ENCODE measurements at places on chromosomes 7 and 10.
A peak's percentile ranks its signal among the peaks of the same experiment; 100 is the strongest.

DNA sequence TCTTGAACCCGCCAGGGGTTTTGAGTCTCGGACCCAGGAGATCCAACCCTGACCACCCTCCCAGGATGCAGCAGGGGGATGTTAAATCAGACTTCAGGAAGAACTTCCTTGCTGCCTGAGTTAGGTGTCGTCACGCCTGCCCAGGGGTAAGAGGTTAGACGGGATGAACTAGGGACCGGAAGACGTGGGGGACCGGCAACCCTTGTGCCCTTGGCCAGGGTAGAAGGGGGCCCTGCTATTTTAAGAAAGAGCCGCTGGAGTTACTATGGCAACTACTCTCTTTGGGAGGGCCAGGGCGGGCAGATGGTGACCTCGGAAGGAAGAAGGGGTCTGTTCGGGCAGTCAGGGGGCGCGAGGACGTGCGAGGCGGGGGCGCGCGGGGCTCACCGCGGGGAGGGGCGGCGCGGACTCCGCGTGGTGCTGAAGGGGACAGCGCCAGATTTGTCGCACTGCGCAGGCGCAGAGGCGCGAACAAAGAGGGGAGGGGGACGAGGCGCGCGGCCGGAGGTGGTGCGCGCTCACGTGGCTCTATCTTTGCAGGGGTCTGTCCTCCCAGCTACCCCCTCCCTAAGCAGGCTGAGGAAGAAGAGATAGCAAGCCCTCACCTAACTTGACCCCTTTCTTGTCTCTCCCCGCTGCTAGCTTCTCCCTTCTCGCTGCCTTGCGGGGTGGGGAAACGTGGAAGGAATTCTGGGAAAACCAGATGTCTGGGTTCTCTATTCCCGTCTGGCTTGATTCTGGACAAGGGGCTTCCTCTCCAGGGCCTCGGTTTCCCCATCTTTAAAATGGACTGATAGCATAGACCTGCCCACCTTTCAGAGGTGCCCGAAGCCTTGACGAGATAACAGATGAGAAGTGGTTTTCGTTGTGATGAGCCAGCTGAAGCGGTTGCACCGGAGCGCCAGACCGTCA is 940 bp upstream of the PSD start:
- DNase-seq: peak; percentile 42

DNA sequence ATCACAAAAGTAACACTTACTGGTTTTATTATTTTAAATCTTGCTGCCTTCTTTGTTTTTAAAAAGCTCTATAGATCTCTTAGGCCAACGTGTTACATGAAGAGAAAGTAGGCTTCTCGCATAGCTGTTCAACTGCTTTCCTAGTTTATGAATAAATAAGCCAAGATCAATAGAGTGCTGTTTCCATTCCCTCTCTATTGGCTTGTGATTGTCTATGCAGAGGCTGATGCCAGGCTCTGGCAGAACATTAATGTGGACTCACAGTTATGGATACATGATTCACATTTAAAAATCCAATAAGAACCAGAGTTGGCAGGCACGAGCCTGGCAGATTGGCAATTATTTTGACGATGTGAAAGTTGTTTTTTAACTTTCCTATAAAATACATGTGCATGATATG is 137.5 kb downstream of the GNAT3 start:
- DNase-seq: no peak

GRCh38 chr7:41996381-41997035 is 240.5 kb downstream of the GLI3 start:
- no peak for DNase-seq

- no peak for DNase-seq
Observed at GRCh38 chr7:34048445-34048844, 143.1 kb downstream of the BMPER start.

DNA sequence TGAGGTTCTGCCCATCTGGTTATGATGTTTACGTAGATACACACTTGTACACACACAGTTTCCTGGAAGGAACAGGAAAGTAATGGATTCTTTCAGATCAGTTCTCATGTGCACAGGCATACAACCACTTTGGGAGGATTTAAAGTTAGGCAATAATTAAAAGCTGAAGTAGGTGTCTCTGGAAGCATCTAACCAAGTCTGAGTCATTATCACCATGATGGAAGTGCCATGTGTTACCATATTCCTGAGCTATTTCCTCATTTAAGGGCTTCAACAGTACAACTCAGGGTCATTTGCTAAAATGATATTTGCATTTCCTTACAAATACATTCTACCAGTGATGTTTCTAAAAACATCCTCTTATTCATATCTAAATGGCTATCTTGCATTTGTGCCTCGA is 41.4 kb upstream of the BET1 start:
- no peak for DNase-seq

GRCh38 chr7:29457141-29457561 is 106.5 kb upstream of the PRR15 start:
- no peak for DNase-seq

GRCh38 chr10:43966571-43966965 is 317.9 kb upstream of the ZNF32 start:
- DNase-seq: no peak

DNA sequence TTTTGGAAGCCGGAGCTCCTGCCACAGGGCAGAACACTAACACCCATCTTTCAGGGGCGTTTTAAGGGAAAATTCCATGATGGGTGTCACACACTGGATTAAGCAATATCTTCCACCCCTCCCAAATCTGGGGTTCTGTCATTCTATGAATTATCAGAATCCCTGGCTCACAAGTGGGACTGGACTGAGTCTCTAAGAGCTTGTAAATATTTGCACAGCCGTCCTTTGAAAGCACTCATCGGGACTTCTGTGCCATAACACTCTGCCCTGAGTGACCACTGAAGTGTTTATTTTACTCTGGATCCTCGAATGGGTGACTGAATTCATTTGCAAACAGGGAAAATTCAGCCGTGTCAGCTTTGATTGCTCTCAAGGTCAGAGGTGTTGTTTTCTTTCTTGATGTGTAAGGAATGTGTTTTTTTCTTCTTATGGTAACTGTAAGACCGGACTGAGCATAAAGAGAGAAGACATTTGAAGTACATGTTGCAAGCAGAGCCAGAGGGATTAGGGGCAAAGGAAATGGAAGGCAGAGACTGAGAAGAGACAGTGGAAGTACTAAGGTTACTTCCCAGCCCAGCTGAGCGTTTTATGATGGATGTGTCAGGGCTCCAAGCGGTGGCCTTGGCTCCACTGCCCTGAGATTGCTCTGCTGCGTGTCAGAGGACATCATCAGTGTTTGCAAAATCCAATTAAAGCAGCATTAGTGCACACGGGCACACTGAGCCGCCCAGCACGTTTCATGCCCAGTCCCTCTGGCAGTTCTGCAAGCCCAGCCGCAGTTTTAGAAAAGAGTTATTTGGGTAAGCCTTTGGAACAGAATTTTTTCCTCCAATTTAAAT is 17.7 kb upstream of the GTPBP4 start:
- DNase-seq: no peak

DNA sequence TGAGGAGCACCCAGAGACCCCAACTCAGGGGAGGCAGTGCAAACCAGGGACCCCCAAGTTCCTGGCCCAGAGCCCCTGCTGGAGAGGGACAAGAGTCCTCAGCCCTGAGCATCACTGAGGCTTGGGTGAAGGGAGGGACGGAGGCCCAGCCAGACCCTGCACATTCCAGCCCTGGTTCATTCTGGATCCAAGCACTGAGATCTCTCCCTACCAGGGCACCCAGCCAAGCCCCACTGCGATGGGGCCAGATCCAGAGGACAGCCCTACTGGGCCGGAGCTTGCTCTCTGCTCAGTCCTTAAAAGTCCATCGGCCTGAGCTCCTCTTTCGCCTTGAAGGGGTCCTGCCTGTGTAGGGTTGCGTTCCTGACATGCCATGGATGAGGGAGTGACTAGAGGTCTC is 40.5 kb upstream of the RABGEF1 start:
- no peak for DNase-seq

- no peak for DNase-seq
Observed at GRCh38 chr7:144137501-144137900, 14.5 kb downstream of the OR2A14 start.
